ENCODE measurements at places on chromosomes 7 and 10.

DNA sequence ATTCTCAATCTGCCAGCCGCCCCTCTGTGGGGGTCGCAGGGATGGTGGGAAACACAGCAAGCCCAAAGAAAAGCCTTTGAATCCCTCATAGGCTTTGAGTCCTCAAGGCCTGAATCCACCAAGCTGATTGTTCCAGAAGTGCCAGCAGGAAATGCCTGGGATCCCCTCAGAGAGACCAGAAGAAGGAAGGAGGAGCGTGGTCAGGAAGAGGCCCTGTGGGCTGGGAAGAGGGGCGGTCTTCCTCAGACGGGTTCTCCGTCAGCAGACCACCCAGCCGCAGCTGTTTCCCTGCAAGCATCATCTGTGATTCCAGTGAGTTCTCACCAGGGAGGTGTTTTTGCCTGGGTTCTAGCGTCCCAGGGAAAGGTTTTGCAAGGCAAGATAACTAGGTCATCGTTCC lies 190.0 kb upstream of the KLF6 start:
- no peak for DNase-seq

- DNase-seq: peak; percentile 89
These were observed 47.8 kb downstream of the STRA8 start for GRCh38 chr7:135281363-135281949.

DNA sequence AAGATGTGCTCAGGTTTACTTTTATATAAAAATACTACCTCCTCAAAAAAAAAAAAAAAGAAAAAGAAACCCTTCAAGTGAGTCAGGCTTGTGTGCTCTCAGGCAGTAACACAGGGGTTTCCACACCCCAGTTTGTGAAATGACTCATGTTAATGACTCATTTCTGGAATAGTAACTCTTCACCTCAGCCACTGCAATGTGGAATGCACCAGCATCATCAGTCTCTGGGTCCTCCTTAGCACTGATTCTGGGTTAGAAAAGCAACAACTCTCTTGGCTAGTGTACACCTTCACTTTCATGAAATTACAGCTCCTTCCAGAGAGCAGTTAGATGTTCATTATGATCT lies 110.6 kb downstream of the EMX2 start:
- DNase-seq: peak; percentile 4

GRCh38 chr10:72889391-72889831 lies 4.1 kb upstream of the OIT3 start:
- DNase-seq: peak; percentile 9

- no peak for DNase-seq
These were observed 59.0 kb downstream of the GNA12 start for GRCh38 chr7:2785071-2785500.

- no peak for DNase-seq
These were observed 45.7 kb upstream of the PTPRN2 start for GRCh38 chr7:158633055-158633956.

Data from A673 (cell line).